Nucleus accumbens (tissue), 56 donors: ENCODE measurements at places on chromosomes 5 and 9.

GRCh38 chr5:1297243-1297642 lies 2.4 kb upstream of the TERT start:
- DNase-seq, result no peak

- no peak for DNase-seq
Observed at GRCh38 chr9:92736563-92737215, 27.9 kb downstream of the BICD2 start.

DNA sequence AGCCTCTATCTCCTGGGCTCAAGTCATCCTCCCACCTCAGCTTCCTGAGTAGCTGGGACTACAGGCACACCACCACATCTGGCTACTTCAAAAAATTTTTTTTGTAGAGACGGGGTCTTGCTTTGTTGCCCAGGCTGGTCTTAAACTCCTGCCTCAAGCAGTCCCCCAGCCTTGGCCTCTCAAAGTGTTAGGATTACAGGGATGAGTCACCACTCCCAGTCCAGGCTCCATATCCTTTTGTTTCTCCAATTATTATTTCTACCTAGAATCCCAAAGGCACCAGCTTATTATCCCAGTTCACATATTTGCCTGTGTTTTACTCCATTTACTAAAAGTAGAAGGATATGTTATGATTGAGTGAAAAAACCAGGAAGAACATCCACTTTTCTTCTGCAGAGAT lies 84.9 kb downstream of the TEK start:
- no peak for DNase-seq

DNA sequence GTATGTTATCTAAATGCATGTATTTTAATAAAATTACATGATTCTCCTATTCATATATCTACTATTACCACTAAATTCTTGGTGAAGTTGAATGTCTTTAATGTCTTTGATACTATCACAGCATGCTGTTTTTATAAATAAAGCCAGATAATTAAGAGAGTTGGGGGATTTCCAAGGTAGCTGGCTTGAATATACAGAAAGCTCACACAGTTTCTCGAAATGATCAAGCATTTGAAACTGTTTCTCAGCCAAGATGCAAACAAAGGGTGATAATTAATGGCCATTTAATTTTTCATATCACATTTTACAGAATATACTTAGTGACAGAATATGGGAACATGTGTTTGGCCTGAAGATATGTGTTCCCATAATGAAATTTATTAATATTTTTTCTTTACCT lies 145.6 kb upstream of the CDH12 start:
- DNase-seq, result no peak

- no peak for DNase-seq
Observed at GRCh38 chr5:600886-601541, 11.1 kb upstream of the CEP72 start.

DNA sequence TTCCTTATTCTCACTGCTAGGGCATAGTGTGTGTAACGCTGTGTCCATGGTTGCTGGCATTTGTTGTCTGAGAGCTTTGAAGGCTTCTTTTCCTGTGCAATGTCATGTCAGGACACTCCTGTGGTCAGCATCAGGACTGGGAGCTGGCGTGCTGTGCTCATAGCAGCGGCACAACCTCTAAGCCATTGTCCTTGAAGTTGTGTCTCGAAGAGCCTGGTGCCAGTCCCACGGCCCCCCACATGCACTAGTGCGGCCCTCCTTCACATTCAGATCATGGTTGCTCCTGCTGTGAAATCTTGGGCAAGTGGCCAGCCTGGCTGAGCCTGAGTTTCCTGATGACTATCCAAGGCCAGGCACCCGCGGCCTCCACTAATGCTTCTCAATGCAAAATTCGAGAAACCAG lies 32.4 kb downstream of the PDZD2 start:
- peak; percentile 7 for DNase-seq

DNA sequence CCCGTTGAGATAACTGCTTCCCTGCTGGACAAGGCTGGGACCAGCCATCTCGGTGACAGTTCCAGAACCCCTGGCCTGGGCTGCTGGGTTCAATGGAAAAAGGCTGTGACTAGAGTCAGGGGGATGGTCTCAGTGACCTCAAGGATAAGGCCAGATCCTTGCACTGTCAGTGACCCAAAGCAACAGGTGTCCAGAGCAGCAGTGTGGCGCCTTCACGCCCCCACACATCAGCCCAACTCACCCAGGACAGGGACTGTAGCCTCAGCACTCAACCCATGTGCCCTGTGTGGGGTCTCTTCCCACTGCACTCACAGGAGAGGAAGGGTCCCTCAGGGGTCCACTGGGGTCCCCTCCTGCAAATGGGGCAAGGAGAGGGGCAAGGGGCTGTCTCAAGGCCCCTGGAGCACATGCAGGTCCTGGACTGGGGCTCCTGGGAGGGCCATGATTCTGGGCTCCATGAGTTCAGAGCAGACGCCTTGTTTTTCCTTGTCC lies 698 bp upstream of the LCN2 start:
- no peak for DNase-seq

DNA sequence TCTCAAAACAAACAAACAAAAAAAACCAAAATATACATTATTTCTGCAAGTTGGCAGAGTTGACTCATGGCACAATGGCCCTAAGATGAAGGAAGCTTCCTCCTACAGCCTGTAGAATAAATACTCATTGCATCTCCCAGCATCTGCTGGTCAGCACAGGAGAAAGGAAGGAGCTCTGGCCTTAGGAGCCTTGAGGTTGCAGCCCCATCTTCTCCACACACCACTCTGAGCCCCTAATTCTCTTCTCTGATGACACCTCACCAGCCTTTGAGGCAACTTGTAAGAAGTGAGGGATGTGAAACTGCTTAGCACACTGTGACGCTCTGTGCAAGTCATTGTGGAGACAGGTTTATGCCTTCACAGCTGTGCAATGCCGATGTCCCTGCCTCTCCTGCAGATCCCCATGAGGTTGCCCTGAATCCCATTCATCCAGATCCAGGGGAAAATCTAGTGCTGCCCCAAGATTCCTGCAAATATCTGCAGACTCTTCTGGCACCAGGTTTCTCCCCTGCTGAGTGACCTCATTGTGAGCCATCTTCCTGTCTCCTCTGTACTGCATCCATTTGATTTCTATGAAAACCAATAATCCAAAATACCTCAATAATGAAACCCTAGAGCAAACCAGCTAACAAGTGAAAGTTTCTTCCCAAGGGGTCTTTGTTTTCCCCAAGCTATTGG lies 65.3 kb upstream of the TGFBR1 start:
- no peak for DNase-seq

DNA sequence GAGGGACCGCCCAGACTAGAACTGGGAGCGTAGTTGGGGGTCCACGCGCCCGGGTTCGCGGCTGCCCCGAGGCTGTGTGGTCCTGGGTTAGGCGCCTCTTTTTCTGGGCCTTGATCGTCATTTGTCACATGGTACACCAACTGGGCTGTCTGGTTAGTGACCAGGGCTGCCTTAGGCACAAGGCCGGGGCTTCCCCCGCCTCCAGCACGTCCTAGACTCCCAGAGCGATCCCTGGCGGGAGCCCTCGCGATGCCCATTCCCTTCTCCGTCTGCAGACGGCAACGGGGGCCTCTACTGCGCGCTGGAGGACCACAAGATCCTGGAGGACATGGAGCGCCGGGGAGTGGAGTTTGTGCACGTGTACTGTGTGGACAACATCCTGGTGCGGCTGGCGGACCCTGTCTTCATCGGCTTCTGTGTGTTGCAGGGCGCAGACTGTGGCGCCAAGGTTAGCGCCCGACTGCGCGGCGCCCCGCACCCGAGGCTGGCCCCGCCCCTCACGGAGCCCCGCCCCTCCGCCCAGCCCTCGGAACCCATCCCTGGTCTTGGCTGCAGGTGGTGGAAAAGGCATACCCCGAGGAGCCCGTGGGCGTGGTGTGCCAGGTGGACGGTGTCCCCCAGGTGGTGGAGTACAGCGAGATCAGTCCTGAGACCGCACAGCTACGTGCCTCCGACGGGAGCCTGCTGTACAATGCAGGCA lies 1.5 kb downstream of the UAP1L1 start:
- DNase-seq, result no peak

DNA sequence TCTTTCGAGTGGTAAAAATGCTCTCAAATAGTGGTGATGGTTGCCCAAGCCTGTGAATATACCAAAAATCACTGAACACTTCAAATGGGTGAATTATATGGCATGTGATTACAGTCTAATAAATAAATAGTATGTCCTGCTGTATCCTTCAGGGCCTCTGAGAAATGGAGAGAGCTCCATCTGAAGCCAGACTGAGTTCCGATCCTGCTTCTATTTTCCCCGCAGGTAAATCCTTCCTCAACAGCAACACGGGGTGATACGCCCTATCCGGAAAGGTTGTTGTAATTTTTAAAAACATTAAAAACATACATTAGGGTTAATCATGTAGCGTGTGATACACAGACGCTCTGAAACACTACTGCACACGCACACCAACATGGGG lies 695 bp upstream of the SNAPC3 start:
- DNase-seq, result no peak

DNA sequence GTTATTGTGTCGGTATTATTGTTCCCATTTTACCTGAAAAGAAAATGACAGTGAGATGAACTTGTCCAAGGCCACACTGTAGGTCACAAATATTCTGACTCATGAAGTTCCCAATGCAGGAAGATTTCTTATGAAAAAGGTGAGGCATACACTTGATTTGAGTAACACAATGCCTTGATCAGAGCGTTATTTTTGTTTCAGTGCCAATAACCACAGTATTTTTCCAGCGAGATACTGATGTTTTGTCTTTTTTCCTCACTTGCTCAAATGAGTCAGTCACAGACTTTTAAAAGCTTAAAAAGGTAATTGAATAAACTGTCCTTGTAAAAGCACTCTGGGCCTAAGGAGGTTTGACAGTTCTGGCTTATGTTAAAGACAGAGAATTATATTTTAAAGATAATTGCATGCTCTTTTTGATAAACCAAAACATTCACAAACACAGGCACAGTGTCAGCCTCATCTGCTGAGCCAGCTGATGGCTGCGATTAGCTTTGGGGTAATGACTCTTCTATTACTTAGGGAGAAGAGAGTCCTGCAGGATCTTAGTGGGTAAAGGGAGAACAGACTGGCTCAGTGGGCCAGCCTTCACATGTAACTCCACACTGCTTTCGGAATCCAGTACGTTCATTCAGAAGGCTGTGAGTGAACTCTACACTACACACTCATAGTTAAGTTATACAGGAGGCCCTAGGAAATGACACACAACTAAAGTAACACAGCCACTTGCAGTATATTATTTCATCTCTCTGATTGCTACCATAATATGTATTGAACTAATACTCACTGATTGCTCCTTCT lies 165.5 kb upstream of the CD180 start:
- DNase-seq, result no peak

GRCh38 chr5:101929628-101930027 lies 366.5 kb downstream of the SLCO4C1 start:
- DNase-seq, result no peak
